ENCODE measurements at places on chromosomes 7 and 10.

GRCh38 chr7:105230486-105230885 lies 158.2 kb downstream of the SRPK2 start:
- no peak for DNase-seq

DNA sequence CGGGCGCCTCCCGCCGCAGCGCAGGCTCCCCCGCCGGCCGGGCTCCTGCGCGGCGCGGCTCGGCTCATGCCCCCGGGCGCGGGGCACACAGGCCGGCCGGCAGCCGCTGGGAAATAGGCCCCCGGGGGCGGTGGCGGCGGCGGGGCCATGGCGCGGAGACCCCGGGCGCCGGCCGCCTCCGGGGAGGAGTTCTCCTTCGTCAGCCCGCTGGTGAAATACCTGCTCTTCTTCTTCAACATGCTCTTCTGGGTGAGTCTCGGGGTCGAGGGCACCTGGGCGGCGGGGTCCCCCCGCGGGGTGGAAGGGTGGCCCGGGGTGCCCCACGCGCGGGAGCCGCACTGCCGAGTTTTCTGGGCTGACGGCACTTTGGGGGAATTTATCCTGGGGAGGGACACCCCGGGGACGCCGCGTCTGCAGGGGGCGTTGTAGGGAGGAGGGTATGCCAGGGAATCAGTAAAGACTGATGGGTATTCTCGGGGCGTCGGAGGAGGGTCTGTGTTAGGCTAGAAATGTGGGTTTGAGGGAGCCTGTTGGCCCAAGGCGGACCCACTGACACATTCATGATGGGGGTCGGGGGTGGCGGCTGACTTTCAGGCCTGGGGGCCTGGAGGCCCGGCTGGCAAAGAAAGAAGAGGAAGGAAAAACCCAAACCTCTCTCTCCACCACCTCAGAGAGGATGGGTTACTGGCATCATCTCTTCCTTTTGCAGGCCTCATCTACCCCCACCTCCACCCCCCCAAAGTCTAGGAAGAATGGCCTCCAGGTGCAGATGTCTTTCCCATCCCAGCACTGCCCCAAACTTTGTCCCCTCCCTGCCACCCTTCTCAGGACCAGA lies 544 bp downstream of the TSPAN33 start:
- DNase-seq: no peak

DNA sequence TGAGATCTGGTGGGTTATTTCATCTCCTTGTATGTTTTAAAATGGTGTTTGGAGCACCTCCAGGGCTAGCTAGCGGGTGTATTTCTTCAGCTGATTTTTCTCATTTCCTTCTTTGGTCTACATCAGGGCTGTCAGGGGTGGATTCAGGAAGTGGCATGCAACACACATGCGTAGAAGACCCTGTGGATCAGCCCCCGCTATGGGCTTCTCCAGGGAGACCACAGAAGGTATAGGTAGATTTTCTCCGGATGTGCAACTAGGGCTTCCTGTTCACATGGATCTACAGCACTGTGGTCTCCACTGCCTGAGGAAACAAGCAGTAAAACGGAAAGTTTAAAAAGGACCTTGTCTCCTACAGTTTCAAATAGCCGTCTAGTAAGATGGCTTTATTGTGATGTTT lies 10.4 kb downstream of the NUB1 start:
- DNase-seq: no peak

GRCh38 chr10:102230264-102230860 lies 4.3 kb downstream of the ELOVL3 start:
- peak; percentile 12 for DNase-seq

DNA sequence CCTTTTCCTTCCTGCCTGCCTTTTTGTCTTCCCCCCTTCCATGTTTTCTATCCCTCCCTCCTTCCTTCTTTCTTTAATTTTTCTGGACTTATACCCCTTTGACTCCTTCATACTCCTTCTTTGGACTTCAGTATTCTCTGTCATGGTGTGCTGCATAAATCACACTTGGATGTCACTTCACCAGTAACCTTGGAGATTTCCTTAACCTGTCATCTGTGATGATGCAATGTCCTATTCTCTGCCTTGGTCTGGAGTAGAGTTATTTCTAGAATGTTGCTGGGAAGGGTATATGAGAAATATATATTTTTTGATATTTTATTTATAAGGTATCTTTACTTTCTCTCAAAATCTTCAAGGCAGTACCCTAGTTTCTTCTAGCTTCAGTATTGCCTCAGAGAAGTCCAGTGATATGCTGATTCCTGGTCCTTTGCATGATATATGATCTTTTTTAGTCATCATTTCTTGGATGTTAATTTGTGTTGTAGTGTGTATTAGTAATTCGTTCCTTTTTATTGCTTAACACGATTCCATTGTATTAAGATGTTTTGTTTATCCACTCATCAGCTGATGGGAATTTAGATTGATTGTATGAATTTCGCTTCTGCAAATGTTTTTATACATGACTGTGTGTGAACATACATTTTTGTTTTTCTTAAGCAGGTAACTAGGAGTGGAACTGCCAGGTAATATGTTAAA lies 206.9 kb upstream of the MBL2 start:
- DNase-seq: no peak

GRCh38 chr7:134639683-134640279 lies 6.9 kb upstream of the BPGM start:
- no peak for DNase-seq
